HFFc6 (cell line): ENCODE measurements at places on chromosomes 2 and 18. TPM values are rescaled to one million over a fixed set of nuclear protein-coding genes. Genes with fewer than 3 reads are reported as not detected.

Gene CARF
- total RNA-seq = 2.9 to 5.5 TPM (median 4.2 TPM) in 3 replicates

- peak; percentile 43 for DNase-seq
These were observed 138.4 kb upstream of the CCDC68 start for GRCh38 chr18:55097456-55098170.

- peak; percentile 61 for DNase-seq
These were observed at the start of gene GAD1 for GRCh38 chr2:170816504-170817092. Gene GAD1, plus strand, starts transcription at chr2:170816887. Its CDS starts 1,705 bp downstream, at chr2:170818592.

GRCh38 chr2:20224716-20225293 lies at the start of gene SDC1:
Gene SDC1, minus strand, starts transcription at chr2:20225130. Its CDS starts 263 bp downstream, at chr2:20224867.
- peak; percentile 37 for DNase-seq

Gene ADD2
- not detected in 3 replicates for total RNA-seq

- DNase-seq = no peak
These were observed 32.4 kb downstream of the LRP2 start for GRCh38 chr2:169329688-169330554.

- DNase-seq = no peak
These were observed 436.9 kb downstream of the EIPR1 start for GRCh38 chr2:2940702-2941101.

DNA sequence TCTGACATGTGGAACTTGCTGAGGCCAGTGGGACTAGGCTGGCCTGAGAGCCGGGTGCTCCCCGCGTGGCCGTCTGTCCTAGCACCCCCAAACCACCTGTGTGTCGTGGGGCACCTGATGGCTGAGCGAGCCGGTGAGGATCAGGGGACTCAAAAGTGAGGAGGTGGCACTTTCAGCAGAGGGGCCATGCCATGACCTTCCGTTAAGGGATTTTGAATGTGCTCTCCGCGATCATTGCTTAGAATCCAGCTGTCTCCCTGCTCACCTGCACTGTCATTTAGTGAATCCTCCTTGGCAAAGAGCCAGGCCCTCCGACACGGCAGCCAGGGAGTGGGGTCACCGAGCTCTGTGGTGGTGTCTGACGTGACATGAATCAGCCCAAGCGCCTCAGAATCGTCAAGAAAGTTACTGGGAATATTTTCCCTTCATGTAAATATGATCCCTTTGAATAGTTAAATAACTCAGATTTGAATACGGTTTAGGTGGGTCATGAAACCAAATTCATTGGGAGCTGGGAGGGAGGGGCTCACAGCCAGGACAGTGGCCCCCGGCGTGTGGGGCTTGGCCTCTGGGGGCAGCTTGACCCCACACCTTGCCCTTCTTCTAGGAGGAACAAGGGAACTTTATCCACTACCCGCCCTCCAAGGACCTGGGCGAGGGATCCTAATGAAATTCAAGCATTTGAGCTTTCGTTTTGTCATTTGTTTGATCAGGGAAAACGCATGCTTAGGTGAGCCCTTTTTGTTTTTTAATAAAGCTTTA lies 9.5 kb downstream of the NFATC1 start:
- no peak for DNase-seq

GRCh38 chr2:200403814-200404213 lies 97.3 kb downstream of the SPATS2L start:
- DNase-seq = no peak

- no peak for DNase-seq
These were observed 86.5 kb upstream of the MSH6 start for GRCh38 chr2:47696478-47696831.

GRCh38 chr2:181456660-181457120 lies 496 bp upstream of the ITGA4 start:
- no peak for DNase-seq

DNA sequence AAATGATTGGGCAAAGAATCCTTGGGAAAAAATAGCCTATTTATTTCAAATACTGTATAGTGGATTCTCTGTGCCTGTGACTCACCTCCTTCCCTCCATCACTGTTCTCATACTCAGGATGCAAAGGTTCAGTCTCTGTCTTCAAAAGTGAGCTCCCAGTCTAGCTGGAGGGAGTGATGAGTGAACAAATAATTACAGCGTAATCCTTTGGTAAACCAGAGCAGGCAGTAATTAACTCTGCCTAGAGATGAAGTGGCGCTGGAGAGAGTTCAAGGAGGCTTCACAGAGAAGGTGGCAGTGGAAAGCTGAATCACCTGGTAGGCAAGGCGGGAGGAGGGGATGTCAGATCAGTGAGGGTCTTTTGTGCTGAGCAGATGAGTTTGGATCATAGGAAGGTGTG lies 6.5 kb downstream of the DGUOK start:
- no peak for DNase-seq

Gene TNFAIP6
- 0.63 to 2.3 TPM (median 1.6 TPM) in 3 replicates for total RNA-seq

GRCh38 chr2:128491692-128492244 lies 173.1 kb upstream of the HS6ST1 start:
- no peak for DNase-seq

Gene PIKFYVE
- total RNA-seq = 20.4 to 22.2 TPM (median 22.0 TPM) in 3 replicates

- DNase-seq = no peak
These were observed 45.6 kb downstream of the RAB27B start for GRCh38 chr18:54873884-54874255.

DNA sequence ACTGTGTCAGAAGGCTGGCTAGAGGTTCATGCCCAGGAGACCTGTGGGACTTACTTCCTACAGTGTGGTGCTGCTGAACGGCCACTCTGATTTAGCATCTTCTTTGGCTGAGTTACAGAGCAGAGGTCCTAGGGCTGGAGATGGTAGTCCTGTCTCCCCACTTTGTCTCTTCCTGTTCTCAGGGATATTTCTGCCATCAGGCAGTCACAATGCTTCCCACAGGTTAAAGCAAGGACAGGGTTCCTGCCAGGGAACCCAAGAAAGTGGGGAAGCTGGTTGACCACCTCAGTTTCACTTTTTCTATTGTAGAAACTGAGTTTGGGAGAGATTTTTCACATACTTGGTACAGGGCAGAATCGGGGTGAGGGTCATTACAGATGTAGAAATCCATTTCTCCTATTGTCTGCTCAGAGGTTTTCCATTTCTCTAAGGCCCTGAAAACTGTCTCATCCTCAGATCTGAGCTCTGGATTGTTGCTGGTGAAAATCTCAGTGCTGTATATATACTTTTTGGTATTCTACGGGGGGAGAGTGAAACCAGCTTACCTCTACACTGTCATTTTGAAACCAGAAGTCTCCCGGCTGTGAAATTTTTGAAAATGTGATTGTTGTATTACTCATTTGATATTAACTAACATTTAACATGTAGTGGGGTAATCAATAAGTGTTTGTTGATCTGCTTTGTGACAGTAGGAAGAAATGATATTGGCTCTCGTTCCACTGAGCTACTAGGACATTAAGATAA lies 37.0 kb upstream of the MEP1B start:
- no peak for DNase-seq

DNA sequence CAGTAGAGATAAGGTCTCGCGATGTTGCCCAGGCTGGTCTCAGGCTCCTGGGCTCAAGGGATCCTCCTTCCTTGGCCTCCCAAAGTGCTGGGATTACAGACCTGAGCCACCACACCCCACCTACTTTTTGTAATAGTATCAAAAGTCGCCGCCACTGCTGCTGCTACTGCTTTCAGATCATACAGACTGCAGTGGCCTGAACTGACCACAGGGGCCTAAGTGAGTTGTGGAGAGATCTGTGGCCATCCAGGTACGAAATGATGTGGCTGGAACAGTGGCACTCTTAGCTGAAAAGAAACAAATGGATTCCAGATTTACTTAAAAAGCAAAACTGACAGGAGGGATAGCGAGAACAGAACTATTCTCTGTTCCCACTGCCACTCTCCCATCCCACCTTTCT lies 32.9 kb upstream of the POMC start:
- no peak for DNase-seq

DNA sequence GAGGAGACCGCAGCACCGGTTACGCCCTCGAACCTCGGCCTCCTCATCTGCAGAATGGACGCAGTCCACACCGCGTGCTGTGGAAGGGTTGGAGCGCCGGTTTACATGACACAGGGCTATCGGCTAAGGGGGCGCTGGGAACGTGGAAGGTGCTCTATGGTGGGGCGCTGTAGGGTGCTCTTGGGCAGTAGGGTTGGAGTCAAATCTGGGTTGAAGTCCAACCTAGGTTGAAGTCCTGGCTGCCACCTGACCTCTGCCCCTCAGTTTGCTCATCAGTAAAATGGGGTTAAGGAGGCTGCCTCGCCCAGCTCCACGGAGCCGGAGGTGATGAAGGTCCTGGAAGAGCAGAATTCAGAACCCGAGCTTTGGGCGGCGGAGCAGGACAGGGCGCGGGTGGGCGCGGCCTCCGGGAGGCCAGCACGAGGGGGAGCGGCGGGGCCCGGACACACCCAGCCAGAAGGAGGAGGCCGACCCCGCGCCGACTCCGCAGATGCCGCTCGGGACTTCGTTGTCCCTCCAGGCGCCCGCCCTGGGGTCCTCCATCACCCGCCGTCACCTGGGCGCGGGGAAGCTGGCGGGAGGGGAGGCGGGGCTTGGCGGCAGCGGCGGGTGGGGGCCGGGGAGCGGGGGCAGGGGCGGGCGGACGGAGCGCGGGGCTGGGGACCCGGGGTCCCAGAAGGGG lies 558 bp upstream of the GAREM2 start:
- no peak for DNase-seq

Gene CLEC4F
- total RNA-seq = not detected in 2 replicates

DNA sequence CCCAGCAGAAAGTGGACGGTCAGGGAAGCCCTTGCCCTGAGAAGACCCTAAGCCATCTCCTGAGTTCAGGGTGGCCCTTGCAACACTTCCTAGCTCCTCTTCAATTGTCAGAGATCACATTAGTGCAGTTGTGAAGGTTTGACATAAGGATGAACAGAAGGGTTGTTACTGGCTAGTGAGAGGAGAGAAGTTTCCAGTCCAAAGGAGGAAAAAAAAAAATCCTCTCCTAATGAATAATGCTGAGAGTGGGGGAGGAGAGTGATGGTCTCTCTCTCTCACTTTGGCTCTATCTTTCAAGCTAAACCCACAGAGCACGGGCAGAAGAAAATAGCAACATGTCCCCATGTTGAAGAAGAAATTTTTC lies 819.9 kb downstream of the BCL11A start:
- no peak for DNase-seq

DNA sequence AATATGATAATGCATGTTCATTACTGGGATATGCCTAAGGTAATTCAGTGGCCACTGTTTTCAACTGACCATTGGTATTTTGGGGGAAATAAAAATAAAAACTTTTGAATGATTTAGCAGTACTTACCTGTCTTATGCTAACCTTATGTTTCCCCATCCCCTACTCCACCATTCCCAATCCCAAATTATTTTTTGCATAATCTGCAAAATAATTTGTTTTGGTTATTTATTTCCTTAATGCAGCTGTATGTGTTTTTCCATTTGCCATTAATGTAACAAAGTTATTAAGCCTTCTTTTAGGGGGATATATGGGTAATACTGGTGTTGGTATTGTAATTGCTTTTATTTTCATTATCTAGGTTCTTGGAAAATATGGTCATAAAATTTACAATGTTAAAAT lies 213.9 kb upstream of the GULP1 start:
- DNase-seq = no peak

DNA sequence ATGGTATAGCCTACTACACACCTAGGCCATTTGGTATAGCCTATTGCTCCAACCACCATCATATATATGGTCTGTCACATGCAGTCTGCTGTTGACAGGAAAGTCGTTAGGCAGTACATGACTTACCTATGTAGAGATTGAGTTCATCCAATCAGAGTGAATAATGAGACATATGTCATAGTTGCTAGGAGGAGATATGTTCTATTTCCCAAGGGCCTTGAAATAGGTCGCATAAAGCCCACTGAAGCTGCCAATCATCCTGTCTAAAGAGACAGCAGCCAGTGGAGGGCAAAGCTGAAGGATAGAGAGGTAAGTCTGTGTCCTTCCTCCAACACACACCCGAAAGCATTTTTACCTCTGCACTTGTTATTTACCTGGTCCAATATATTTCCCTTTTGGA lies 263.4 kb downstream of the PTPRM start:
- DNase-seq = no peak

Gene SYT4
- not detected in 3 replicates for total RNA-seq

Gene MTERF4
- total RNA-seq = 17.2 to 22.0 TPM (median 20.0 TPM) in 3 replicates

- no peak for DNase-seq
These were observed 9.6 kb upstream of the KCNG2 start for GRCh38 chr18:79787865-79788733.

Gene RNF125
- 0.07 to 0.12 TPM (median 0.11 TPM) in 3 replicates for total RNA-seq

GRCh38 chr2:86769838-86770237 lies 20.9 kb downstream of the CD8A start:
- DNase-seq = no peak

DNA sequence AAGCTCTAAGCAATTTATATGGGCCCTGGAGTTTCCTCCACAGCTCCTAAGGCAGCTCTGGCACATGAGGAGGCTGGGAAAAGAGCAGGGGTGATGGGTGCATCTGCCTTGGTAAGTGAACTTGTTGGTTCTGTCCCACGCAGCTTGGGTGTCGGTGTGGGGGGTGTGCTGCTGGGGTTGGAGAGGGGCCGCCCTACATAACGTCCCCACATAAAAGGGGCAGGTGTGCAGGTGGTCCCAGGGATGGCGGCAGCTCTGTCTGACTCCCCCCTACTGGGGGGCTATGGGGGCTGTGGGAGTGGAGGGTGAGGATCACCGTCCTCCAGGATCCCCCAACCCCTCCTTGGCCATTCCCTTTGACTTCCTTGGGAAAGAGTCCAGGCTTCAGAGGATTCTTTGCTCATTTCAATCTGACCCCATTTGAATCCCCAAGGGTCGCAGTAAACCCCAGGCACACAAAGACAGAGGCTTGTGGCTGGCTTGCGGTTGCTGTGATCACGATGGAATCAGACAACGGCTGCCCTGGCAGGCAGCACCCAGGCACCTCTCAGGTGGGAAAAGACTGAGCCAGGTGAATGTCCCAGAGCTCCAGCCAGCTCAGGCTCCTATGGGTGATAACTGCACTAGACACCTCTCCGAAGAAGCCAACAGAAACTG lies 34.5 kb upstream of the CD8A start:
- no peak for DNase-seq

DNA sequence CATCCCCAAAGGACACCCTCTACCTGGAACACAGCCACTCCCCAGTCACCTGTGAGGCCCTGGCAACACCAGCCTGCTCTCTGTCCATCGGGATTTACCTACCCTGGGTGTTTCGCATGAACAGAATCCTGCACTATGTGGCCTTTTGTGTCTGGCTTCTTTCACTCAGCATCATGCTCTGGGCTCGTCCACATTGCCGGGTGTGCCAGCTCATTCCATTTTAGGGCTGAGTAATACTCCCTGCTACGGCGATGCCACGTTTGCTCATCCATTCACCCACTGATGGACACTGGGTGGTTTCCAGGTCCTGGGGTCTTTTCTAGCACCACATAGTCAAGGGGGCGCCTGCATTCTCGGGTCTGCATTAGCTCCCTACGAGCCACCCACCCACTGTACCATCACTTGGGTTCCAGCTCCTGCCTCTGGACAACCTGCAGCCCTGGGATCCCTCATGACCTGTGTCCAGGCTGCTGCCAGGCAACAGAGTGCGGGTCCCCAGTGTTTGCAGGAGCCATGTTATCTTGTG lies 22.0 kb downstream of the KCNF1 start:
- peak; percentile 11 for DNase-seq

Gene TGFA
- 0.18 to 0.26 TPM in 2 of 3 replicates, not detected in the other for total RNA-seq

Gene ADGRF3
- total RNA-seq = 0.17 to 0.24 TPM in 2 of 3 replicates, not detected in the other
